GM04504 (cell line): ENCODE measurements at places on chromosomes 4 and X.

DNA sequence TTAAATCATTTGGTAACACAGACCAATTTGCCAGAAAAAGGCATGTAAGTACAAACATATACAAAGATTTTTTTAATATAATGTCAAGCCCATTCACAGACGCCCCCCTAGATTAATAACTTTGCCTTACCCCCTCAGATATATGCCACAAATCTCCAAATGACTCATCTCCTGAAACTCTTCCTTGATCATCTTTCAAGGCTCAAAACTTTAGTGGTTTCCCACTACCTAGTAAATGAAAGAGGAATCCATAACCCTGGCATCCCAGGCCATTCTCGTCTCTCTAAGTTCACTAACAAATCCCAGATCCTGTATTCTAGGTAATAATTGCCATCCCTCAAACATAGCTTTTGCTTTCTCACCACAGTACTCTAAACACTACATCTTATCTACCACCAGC lies 61.9 kb downstream of the PRSS12 start:
- no peak for DNase-seq

DNA sequence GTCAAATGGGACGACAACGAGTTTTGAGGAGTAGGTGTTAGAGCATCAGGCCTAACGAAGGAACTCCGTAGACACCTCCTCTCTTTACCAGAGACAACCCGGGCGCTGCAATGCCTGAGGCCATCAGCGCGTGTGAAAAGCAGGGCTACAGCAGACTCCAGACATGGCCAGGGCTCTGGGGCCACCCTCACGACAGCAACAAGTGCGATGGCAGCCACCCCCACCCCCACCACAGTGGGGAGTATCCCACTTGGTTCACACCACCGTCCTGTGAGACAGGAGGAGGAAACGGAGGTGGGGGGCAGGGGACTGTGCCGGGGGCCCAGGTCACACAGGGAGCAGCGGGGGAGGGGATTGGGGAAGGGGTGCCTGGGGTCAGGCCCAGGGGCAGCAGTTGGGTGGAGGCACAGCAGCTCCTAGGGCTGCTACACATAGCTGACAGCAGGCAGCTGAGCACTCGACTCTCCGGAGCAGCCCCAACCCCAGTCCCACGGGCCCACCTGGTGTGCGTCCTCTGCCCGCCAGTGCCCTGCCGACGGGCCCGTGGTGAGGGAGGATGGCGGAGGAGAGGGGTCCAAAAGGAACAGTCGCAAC lies 8.5 kb downstream of the LRPAP1 start:
- DNase-seq = no peak

GRCh38 chrX:107601326-107601725 lies 27.0 kb upstream of the PRPS1 start:
- DNase-seq = no peak

- no peak for DNase-seq
Observed at GRCh38 chrX:114058988-114059418, 524.9 kb upstream of the HTR2C start.

DNA sequence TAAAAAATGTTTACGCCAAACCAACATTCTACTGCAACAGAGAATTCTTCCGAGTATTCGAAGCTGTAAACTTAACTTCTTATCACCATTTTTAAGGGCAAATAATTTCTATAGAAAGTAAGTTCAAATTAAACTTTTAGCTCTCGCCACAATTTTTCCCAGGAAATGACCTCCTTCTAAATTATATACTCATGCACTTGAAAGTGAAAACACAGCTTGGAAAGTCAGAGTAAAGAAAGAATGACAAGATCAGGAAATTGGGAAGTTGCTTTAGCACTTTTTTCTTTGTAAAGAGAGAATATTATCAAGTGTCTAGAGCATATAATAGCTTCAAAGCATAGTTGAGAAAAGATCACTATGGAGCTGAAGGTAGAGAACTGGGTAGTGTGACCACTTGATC lies 1.2 kb downstream of the CYBB start:
- DNase-seq = no peak

- DNase-seq = no peak
Observed at GRCh38 chr4:39814403-39815185, 116.7 kb downstream of the UBE2K start.

GRCh38 chrX:45731448-45731847 lies 530.8 kb upstream of the DIPK2B start:
- DNase-seq = no peak

GRCh38 chr4:174189392-174190015 lies 94.0 kb downstream of the FBXO8 start:
- DNase-seq = no peak

DNA sequence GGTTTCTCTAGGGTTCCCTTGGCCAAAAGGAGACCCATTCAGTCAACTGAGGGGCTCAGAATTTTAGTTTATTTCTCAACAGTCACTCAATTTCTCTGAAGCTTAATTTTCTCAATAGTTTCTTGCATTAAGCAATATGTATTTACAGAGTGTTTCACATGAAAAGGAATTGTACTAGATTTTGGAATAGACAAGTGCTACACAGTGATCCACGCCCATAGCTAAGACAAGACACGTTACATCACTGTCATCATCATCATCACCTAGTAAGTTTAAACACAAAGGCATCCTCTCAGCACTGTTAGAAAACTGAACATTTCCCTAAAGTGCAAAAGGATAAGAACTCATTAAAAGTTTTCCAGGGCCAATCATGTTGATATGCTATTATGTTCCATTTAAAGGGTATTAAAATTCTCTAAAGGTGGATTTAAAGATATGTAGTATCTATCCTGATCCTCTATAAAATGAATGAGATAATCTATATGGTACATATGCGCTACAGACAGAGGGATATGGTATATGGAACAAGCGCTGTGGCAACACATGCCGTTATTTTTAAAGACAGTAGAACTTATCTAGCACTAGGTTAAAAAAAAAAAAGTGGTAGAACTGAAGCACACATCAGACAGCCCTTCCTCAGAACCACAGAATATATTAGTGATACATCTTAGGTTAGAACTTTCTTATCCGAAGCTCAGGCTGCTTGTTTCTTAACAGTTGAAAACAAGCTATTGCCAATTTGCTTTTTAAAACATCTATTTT lies 12.1 kb downstream of the PPA2 start:
- no peak for DNase-seq

- DNase-seq = peak; percentile 33
Observed at GRCh38 chr4:20126906-20127305, 124.8 kb upstream of the SLIT2 start.

DNA sequence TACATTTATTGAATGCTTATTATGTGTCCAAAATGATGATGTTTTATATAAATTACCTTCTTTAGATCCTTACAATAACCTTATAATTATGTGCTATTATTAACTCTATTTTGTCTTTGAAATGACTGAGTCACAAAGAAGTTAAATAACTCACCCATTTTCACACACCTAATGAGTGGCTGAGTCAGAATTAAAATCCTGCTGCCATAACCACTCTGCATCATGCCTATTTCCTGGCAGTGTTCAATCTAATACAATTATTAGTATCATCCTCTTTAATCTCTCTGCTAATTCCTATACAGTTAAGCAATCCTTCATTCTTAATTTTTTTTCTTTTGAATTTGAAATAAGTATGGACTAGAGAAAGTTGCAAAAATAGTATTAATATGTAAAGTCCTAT lies 342.9 kb downstream of the CFAP299 start:
- DNase-seq = no peak

GRCh38 chr4:20883231-20883630 lies 183.0 kb downstream of the PACRGL start:
- DNase-seq = no peak

- DNase-seq = no peak
Observed at GRCh38 chr4:188432328-188432727, 293.1 kb downstream of the TRIML1 start.

- no peak for DNase-seq
Observed at GRCh38 chrX:30657196-30658161, 4.3 kb downstream of the GK start.

DNA sequence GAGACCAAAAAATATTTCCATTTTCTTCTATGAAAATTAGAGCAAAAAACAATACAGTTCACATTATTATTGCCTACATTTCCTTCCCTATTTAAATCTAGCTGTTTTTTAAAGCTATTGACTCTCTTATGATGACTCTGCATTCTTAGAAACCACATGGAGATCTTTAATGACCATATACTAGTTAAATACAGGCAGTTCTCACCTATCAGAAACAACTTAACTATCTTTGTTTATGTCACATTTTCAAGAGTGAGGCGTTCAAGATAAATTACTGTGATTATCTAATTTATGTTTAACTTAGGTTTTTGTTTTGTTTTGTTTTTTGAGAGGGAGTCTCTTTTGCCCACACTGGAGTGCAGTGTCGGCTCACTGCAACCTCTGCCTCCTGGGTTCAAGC lies 3.0 kb downstream of the CISD2 start:
- DNase-seq = no peak

GRCh38 chr4:5206016-5206790 lies 154.9 kb downstream of the STK32B start:
- peak; percentile 90 for DNase-seq

- peak; percentile 54 for DNase-seq
Observed at GRCh38 chrX:9171841-9172463, 138.0 kb upstream of the FAM9B start.

- no peak for DNase-seq
Observed at GRCh38 chr4:146340798-146341197, 126.5 kb downstream of the REELD1 start.

- no peak for DNase-seq
Observed at GRCh38 chrX:140157611-140158010, 192.3 kb upstream of the CXorf66 start.

GRCh38 chr4:55866290-55866907 lies 13.0 kb downstream of the EXOC1 start:
- peak; percentile 81 for DNase-seq

DNA sequence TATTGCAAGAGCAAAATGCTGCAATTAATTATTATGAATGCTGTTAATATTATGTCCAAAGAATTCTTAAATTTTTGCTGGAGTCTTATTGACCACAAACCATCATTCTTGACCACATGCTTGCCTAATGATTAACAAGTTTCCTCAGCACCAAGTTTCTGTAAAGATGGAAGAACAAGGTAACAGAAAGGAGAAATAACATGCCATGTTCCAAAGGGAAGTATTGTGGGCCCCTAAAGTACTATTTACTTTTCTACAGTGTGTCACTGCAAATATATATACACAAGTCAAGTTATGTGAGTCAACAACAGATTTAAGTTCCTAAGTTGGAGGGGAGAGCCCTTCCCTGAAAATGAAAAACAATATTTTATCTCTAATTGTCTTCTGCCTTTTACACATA lies 20.6 kb downstream of the FAM47E start:
- DNase-seq = no peak

GRCh38 chr4:186746581-186746980 lies 22.9 kb upstream of the FAT1 start:
- DNase-seq = no peak

- no peak for DNase-seq
Observed at GRCh38 chrX:18981124-18981807, 2.6 kb downstream of the PHKA2 start.

- DNase-seq = no peak
Observed at GRCh38 chr4:151331276-151332042, 6.1 kb upstream of the SH3D19 start.

GRCh38 chr4:93317561-93317960 lies 511.0 kb upstream of the ATOH1 start:
- no peak for DNase-seq

- no peak for DNase-seq
Observed at GRCh38 chr4:8189551-8190466, 9.3 kb upstream of the SH3TC1 start.

DNA sequence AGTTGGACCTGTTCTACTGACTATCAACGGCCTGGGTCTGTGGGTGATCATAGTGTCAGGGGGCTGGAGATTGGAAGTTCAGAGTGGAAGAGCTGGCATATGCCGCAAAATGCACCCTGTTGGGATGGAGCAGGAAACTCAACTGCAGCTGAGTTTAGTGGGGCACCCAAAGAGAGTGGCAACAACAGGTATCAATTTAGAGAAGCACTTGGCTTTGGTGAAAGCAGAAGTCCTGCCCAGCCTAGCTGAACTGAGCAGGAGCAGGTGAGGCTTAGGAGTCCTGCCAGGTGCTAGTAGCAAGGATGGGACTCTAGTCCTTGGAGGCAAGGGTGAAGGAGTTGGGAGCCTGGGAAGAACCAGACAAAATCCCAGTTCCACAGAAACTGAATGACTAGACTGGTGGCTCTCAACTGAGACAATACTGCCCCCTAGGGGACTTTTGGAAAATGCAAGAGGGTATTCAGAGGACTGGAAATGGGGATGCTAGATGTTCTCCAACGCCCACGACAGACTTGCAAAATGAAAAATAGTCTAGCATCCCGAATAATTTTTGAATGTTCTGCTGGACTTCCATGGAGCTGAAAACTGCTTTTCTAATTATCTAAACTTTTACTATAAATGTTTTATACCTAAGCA lies 49.4 kb downstream of the RTL9 start:
- DNase-seq = no peak

DNA sequence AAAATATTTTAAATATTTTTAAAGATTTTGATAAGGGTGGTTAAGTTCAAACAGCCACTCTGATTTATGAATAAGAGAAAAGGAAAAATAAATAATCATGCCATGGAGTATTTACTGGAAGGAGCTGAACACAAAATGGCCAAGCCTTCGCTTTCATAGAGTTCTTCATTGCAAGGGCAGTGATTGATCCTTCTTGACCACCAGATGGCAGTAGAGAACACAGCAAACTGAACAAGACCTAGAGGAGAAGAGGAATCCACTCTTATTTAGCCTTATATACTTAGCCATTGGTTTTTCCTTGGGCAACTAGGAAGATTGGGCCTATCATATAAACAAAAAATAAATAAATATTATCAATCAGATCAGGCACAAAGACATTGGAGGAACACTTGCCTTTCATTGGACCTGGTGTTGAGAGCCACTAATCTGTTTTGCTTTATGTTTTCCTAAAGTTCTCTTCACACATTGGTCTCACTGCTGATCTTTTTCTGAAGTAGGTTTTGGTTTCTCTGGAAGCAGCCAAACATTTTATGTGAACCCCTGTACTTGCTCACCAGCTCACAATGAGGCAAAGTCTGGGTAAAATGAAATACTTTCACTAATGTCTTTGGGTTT lies 58.1 kb upstream of the PARM1 start:
- peak; percentile 46 for DNase-seq

GRCh38 chr4:189785257-189785656 lies 155.4 kb upstream of the FRG1 start:
- DNase-seq = no peak

DNA sequence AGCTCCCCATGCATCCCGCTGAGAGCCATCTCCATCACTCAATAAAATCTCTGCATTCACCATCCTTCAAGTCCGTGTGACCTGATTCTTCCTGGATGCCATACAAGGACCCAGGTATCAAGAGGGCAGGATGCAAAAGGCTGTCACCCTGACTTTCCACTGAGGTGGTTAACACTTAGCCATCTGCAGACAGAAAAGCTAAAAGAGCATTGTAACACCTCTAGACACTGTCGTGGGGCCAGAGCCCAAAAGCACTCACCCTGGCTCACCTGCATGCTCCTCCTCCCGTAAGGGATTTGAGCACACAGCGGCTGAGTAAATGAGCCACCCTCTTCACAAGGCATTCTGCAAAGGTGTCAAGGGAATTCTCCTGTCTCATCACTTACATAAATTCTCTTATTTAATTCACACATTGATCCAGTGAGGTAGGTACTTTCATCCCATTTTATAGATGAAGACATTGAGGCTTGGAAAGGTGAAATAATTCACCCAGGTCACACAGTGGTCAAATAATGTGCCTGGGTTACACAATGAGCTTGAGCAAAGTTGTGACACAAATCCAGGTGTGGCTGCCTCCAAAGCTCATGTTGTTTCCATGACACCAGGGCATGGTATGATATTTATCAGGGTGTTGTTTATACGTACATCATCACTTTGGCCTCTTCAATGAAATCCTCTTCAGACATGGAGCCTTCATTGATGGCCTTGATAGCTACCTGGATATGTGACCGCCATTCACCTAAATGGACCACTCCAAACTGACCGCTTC lies 48.0 kb downstream of the TXK start:
- no peak for DNase-seq
